Inflammatory macrophage treated with lipopolysaccharide for 4 hours (primary cell): ENCODE measurements at places on chromosomes 2 and 18.

- DNase-seq, result peak; percentile 24
Measured at GRCh38 chr2:190415794-190416775, 7.9 kb downstream of the MFSD6 start.

GRCh38 chr2:230050136-230050535 lies 18.6 kb downstream of the SLC16A14 start:
- DNase-seq, result no peak

- no peak for DNase-seq
Measured at GRCh38 chr2:71891155-71891554, 256.5 kb downstream of the CYP26B1 start.

DNA sequence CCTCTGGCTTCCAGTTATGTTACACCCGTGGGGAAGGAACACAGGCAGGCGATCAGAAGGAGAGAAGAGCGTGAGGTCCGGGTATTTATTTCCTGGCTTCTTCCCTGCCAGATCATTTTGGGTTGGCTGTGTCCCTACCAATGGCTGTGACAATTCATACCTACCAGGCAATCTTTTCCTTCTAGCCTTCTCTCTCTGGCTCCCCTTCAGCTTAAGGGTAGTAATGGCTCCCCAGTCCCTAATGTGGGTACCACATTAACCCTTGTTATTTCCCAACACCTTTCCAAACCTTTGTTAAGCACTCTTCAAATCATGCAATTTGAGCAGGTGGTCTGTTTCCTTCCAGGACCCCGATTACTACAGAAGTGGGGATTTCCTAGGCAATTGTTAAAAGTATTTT lies 78.8 kb upstream of the LYPD6B start:
- no peak for DNase-seq

DNA sequence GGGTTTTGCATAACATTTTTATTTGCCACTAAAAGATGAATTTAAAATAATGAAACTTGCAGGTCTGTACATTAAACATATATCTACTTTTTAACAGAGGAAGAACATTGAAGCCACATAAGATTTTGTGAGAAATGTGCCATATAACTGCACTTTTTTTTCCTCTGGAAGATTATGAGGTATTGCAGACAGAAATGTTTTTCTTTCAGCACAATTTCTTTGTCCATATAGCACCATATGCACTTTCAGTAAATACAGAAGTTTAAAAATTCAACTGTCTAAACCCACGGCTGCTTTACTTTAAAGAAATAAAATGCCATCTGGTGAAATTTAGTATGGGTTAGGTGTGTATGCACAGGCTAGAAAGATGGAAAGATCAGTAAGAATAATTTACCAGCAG lies 470 bp upstream of the FAP start:
- DNase-seq, result no peak

DNA sequence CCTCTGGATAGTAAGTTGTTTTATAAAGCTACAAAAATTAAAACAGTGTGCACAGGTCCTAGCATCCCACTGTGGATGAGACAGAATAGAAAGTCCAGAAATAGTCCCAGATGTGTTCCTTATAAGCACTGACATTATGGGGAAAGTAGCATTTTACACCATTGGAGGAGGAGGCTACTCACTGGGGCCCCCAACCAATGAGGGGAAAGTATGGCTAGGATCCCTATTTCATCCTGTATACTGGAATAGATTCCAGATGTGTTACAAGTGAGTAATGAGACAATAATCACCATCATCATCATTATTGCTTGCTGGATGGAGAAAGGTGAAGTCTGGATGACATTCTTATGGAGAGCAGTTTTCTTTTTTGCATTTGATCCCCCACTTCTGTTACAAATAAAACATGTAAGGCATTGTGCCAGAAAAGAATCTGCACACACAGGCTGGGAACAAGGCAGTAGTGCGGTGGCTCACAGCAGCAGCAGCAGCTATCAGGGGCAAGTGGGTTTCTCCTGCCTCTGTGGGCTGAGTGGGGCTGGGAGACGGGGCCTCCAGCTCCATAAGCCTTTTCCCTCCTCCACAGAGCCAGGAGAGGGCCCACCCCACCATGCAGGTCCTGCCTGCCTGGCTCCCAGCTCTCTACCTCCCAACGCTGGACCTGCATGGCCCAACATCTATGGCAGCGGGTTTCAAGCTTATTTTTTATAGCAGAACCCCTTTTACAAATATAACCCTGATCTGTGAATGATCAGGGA lies 5.0 kb downstream of the ARID5A start:
- no peak for DNase-seq

DNA sequence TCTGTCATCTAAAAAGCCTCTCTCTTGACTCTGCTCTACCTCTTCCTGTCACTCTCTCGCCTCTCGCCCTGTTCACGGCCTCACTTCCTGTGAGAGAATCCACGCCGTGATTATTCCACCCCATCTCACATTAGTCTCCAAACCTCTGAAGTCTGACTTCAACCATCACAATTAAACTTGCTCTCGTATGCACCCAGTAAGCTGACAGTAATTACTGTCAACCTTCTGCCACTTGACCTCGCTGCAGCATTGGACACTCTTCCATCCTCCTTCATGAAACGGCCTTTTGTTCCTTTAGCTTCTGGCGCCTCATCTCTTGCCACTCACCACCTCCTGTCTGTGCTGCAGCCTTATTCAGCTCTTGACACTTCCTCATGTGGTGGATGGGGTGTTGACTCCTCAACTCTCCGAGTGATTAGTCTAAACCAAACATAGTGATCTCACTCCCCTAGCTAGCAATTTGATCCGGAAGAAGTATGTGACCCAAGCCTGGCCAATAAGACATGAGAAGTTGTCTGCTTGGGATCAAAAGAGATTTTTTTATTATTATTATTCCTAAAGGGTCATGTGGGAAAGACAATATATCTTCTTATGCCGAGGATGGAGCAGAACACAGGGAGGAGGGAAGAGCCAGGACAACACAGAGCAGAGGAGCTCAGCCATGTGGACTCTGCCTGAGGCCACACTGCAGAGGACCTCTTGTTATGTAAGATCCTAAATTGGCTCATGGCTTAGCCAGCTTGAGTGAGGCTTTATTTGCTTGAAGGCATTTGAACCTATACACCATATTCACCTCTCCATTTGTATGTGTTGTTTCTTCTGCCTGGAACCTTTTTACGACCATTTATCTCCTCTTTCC lies 38.4 kb upstream of the MYO1B start:
- DNase-seq, result no peak

DNA sequence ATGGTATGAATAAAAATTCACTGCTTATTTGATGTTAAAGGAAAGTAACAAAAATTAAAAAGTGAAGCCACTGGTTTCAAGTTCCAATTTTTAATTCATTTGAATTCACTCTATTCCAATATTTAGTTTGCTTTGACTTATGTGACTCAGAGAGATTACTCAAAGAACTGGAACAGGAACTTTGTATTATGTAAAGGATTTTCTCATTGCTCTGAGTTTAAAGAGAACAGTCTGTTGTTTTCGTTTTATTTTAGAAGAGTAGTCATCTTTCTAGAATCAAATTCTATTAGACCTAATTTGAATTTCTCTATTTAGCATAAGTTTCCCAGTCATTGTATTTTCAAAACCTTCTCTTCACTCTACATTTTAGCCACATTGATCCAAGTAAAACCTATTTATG lies 300.1 kb upstream of the SLC8A1 start:
- peak; percentile 75 for DNase-seq

DNA sequence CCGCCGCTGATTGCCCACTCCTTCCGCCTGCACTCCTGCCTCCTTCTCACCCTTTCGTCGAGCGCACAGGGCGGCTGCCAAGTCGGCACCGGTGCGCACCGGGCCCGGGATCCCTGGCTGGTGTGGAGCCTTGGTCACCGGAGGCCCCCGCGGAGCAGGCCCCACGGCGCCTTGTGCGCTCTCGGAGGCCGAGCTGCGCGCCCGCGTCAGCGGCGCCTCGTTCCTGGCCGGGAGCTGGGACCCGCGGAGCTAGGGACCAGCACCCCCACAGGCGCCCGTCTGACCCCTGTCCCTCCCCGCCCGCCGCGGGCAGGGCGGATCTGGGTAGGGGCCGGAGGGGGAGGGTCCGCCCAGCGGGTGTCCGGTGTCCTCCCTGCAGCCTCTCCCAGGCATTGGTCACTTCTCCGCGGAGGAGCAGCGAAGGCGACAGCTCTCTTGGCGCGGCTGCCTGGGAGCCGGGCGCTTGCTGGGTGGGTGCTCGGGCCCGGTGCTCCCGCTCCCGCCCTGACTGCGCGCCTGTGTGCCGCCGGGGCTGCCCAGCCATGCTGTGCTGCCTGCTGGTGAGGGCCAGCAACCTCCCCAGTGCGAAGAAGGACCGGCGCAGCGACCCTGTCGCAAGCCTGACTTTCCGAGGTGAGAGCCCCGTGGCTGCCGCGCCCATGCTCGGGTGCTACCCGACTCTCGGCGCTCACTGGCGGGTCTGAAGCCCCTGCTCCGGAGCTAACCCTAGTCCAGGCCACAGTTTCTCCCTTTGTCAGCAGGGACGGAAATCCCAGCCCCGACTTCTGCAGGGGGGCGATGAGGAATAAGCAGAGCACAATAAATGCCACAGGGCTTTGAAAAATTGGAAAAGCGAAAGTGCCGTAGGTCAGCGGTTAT lies 13.2 kb downstream of the DYSF start:
- peak; percentile 20 for DNase-seq

GRCh38 chr2:111049792-111050640 lies 70.7 kb upstream of the BCL2L11 start:
- DNase-seq, result no peak

DNA sequence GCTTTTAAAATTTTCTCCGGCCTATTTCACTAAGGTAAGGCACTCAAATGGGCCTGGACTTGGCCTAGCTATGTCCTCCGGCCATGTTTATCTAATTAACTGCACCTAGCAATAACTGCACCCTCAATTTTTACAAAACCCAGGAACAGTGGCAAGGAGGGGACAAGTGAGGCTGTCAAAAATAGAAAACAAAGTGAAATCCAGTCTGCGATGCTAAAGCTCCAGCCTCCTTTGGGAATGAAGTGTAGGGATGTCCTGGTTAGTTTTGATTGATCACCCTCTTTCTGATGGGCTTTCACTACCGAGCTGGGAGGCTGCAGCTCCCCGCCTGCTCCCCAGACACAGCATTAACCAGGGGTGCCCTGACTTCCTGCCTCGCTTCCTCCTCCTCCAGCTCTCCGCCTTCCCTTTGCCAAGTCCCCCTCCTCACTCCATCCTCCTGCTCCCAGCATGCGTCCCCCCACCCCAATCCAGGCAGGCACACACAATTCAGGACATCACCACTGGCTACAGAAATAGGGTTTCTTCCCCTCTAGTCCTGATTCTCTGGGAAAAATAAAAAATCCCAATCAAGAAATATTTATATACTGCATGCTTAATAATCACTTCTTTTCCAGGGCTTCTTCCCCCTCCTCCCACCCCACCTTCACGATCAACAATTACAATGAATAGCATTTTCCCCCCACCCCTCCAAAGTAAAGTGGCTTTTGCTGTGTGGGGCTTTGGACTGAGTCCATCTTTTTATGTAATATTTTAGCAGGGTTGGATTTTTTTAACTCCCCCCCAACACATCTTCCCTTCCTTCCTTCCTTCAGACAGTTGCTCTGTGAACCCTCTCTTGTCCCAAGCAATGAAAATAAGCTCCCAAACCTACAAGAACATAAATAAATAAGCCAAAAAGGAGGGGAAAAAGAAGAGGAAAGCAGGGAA lies 3.3 kb upstream of the POU3F3 start:
- DNase-seq, result no peak

GRCh38 chr2:100106460-100106859 lies 35.9 kb downstream of the AFF3 start:
- no peak for DNase-seq

DNA sequence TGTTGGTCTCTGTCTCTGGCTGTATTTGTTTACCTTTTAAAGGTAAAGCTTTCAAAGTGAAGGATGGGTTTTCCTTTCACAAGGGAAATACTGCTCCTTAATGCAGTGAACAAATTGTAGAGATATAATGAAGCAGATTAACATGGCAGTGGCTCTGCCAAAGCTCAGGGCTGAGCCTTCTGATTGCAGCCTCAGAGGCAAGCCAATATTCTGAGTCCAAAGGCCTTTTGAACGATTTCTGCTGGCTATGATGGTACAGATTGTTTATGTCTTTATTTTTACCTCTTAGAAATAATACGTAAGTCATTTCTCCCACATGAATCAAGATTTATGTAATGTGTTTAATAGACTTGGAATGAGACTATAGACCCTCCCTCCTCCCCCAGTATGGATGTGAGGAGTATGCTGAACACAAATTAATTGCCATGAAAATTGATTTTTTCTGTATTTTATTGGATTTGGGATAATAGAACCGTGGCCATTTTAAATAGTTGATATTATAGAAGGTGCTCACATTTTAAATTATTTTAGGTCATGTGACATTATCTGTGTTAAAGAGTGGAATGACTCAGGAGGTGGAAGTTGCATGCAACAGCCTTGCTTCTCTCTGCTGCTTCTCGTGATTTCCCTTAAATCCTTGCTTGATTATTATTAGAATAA lies 772 bp downstream of the SCN2A start:
- peak; percentile 1 for DNase-seq

DNA sequence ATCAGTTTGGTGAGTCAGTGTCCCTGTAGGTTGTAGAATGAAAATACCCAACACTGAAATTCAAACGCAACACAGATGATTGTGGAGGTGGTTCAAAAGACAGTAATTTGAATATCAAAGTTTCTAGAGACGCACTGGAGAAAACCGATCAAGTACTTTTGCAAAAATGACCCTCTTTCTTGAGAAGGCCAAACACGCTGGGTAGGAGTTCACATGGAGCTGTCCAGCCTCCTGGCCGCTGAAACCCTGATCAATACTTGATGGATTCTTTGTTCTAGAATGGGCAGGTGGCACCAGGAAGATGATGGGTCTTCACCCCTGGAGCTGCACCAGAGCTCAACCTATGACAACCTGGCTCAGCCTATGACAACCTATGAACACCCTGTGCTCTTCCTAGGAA lies 39.7 kb upstream of the UBE2F start:
- DNase-seq, result no peak

- peak; percentile 61 for DNase-seq
Measured at GRCh38 chr2:136117391-136117841, 533 bp downstream of the CXCR4 start.

- no peak for DNase-seq
Measured at GRCh38 chr2:76478266-76479035, 767.7 kb upstream of the GCFC2 start.

DNA sequence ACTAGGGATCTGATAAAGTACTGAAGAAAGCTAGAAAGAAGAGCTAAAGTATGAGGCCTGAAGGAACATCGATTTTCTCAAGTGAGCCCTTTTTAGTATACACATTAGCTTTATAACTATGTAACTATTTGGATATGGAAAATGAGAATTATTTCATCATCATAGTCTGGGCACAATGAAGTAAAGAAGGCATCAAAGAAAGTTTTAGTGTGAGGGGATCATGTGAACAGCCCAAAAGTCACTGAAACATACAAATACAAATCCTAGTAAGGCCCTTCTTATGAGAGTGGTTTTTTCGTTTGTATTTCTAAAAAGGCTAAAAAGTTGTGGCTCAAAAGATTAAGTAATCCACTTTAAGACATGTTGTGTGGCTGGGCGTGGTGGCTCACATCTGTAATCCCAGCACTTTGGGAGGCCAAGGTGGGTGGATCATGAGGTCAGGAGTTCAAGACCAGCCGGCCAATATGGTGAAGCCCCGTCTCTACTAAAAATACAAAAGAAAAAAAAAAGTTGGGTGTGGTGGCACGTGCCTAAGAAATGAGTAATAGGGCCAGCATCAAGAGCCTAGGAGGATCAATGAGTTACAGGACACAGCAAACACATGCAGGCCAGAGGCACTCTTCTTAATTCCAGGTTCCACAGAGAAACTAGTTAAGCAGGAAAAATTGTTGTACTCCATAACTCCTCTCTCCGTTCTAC lies 61.9 kb downstream of the PUM2 start:
- DNase-seq, result no peak

GRCh38 chr18:596288-596881 lies 403 bp upstream of the CLUL1 start:
- DNase-seq, result no peak
